ENCODE measurements at places on chromosomes 16 and 17. TPM values are rescaled to one million over a fixed set of nuclear protein-coding genes. Genes with fewer than 3 reads are reported as not detected.

GDPD3 gene
- 1.6 TPM for total RNA-seq

KCNG4 gene
- not detected for total RNA-seq

DNAI2 gene
- total RNA-seq: not detected

CRYM gene
- total RNA-seq: 0.81 TPM

KRT33A gene
- total RNA-seq: not detected

CA7 gene
- total RNA-seq: 0.46 TPM
